ENCODE measurements at places on chromosomes 4 and X.

GRCh38 chrX:129235903-129236302 lies 287.4 kb downstream of the SMARCA1 start:
- DNase-seq = no peak

DNA sequence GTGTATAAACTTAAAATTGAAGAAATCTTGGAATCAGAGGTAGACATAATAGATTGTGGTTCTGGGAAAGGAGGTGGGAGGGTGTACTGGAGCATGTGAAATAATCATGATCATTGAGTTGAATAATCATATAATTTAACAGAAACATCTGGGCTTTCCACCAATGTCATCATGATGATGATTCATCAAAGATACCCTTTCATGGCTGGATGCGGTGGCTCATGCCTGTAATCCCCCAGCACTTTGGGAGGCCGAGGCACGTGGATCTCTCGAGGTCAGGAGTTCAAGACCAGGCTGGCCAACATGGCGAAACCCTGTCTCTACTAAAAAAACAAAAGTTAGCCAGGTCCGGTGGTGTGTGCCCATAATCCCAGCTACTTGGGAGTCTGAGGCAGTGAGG lies 6.7 kb upstream of the RUFY3 start:
- DNase-seq = no peak

DNA sequence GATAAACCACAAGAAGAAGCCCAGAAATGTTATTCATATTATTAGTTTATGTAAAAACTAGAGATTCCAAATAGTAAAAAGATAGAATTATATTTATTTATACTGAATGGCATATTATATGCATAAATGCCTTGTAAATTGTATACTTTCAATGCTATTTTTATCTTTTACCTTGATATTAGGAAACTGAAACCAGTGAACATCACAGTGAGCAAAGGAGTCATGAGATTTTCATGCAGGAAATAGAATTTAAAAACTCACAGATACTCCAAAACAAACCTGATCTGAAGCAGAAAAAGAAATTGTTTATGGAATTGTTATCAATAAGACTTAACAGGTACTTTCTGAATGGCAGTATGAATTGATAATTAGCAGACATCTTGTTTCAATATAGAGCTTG lies 207.3 kb upstream of the CENPE start:
- no peak for DNase-seq

DNA sequence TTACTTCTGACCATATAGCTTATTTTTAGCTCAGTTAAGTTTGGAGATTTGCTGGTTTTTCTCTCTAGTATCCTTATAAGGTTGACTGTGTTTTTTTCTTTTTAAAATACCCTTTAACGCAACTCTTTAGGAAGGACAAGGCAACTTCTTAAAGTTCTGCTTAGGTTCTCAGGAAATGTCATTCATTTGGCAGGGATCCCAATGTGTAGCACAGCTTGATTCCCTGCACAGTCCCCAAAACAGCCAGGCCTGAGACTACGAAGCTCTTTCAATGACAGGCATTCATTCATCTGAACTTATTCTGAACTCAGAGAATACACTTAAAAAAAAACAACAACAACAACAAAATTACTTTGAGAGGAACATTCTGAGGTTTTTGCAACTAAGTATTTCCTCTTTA lies 1765.8 kb downstream of the PCDH7 start:
- DNase-seq = no peak

- no peak for DNase-seq
Measured at GRCh38 chr4:112138538-112138937, 6.7 kb upstream of the FAM241A start.

DNA sequence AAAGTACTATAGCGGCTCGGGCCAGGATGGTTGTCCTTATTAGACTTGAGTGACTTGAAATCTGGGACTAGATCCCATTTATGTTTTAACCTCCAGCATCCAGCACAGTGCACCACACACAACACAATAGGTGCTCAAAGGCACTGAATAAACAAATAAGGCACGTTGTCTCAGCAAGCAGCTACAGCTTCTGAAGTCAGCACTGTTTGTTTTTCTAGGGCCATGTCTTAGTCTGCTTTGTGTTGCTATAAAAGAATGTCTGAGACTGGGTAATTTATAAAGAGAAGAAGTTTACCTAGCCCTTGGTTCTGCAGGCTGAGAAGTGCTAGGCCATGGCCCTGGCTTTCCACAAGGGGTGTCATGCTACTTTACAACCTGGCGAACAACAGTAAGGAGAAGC lies 102.1 kb upstream of the LNX1 start:
- DNase-seq = no peak

- DNase-seq = no peak
Measured at GRCh38 chr4:16250661-16251365, 24.5 kb upstream of the TAPT1 start.

DNA sequence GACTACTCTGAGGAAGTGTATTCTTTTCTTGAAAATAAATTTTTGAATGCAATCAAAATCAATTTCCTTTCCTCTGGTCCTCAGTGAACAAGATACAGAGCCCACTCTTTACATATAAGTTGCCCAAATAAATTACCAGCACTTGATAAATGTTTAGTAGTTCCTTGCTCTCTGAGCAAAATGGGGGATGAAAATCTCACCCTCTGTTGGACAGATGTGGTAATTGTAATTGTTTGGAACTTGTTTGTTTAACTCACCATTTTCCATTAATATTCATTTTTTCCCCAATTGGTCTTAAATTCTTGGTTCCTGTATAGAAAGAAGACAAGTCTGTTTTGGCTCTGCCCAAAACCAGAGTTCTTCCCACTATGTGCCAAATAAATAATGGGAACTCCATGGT lies 146.3 kb downstream of the LDB2 start:
- DNase-seq = no peak

DNA sequence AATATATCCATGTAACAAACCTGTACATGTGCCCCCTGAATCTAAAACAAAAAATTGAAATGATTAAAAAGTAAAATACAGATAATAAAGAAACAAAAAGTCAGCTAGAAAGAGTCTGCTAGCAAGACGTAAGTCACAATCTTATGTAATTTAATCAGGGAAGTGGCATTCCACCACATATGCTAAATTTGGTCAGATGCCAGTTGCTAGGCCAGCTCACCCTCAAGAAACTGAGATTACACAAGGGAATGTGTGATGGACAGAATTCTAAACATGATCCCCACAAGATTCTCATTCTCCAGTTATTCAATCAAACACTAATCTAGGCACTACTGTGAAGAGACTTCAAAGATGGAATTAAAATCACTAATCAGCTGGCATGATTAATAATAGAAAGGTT lies 689.3 kb downstream of the CENPC start:
- peak; percentile 29 for DNase-seq

DNA sequence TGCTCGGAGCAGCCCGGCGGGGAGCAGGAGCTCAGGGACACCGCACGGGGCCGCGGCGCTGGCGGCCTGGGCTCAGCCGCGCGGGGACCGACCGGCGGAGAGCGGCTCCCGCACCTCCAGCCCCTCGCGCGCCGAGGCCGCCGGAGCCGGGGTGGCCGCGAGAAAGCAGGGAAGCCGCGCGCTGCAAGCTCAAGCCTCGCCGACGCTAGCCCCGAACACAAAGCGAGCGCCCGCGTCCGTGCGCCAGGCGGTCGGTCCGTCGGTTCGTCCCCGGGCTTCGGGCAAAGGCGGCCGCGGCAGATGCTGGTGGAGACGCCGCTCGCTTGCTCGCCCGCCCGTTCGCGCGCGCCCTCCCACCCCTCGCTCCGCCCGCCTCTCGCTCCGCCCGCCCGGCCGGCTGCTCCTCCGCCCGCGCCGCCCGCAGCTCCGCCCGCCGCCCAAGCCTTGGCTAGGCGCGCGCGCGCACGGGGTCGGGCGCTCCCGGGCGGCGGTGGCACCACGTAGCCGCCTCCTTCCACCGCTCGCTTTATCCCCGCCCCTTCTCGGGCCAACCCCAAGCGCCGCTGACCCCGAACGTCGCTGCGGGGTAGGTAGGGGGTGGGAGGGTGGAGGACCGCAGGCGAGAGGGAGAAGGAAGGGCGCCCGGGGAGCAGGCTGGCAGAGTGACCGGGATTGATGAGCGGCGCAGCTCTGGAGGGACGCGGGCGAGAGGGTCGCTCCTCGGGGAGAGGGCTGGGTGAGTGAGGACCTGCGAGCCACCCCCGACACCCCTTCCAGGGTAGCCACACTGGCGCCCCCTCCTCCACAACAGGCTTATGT lies at the start of gene TSPAN5:
TSS of gene TSPAN5 (minus strand) at position 325 of the 819 bp plus-strand sequence.
- DNase-seq = peak; percentile 70

DNA sequence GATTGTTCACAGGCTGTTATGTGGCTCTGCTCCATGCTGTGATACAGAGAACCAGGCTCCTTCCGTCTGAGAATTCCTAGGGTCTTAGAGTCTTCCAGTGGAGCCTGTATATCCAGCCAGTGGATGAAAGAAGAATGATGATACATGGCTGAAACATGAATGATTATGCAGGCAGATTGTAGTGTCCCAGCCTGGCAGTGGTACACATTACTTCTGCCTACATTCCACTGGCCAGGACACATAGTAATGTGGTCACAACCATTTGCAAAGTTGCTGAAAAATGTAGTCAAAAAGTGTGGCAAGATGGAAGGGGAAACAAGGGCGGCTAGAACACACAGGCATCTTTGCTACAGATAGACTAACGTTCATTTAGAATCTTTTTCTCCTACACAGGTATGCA lies 4.5 kb upstream of the GBA3 start:
- peak; percentile 4 for DNase-seq

GRCh38 chrX:53072418-53073114 lies 9.6 kb upstream of the TSPYL2 start:
- no peak for DNase-seq

DNA sequence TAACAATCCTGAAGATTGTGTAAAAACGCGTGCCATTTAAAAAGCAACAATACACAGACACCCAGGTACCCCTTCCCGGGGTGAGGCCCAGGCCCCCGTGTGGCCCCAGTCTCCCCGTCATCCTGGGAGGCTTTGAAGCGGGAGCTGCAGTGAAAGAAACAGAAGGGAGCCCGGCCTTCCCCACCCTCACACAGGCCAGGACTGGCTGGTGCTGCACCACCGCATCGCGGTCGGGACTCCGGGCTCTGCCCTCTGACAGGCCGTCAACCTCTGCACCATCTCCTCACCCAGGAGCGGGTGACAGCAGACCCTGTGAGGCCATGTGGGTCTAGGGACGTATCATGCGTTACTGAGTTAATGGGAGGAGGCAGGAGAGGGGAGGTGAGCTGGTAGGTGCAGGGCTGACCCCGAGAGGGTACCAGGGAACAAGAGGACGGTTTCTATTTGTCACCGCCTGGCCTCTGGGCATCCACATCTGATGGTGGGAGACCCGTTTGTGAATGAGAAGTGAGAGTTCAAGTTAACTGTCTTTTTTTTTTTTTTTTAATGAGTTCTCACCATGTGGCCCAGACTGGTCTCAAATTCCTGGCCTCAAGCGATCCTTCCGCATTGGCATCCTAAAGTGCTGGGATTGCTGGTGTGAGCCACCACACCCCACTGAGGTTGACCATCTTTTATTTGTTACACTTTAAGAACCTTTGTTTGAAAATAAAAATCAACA lies 27.3 kb downstream of the PIGG start:
- DNase-seq = no peak

- no peak for DNase-seq
Measured at GRCh38 chrX:46730765-46731164, 28.2 kb downstream of the SLC9A7 start.

DNA sequence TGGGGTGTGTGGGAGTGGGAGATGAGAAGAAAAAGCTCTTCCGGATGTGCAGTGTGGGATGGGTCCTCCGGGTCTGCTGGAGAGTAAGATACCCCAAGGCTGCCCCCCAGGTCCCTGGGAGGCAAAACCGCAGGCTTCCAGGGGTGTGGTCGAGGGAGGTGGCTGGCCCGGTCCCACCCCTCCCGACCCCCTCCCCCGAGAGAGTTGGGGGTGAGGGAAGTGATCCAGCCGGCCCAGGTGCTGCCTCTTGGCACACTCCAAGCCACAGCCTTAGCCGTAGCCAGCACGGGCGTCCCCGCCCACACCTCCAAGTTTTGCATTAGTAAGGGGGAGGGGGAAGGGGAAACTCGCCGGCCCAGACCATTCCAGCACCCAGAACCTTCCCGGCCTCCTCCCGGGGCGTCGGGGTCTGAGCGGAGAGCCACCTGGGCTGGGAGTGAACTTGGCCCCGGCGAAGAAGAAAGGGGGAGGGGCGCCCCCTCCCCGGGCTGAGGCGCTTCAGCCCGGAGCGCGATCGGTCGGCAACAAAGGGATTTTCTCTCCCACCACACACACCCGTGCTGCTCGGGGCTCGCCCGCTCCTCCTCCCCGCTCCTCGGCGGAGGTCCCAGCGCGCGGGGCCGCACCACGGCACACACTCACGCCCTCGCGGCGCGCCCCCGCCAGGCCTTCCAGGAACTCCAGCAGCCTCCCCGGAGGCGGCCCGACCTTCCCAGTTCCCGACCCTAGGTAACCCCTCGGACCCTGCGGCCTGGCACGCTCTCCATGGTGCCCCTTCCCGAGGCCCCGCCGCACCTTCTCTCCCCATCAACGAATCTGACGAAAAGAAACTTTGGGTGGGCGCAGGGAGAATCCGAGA lies 14.4 kb downstream of the BCOR start:
- DNase-seq = no peak

DNA sequence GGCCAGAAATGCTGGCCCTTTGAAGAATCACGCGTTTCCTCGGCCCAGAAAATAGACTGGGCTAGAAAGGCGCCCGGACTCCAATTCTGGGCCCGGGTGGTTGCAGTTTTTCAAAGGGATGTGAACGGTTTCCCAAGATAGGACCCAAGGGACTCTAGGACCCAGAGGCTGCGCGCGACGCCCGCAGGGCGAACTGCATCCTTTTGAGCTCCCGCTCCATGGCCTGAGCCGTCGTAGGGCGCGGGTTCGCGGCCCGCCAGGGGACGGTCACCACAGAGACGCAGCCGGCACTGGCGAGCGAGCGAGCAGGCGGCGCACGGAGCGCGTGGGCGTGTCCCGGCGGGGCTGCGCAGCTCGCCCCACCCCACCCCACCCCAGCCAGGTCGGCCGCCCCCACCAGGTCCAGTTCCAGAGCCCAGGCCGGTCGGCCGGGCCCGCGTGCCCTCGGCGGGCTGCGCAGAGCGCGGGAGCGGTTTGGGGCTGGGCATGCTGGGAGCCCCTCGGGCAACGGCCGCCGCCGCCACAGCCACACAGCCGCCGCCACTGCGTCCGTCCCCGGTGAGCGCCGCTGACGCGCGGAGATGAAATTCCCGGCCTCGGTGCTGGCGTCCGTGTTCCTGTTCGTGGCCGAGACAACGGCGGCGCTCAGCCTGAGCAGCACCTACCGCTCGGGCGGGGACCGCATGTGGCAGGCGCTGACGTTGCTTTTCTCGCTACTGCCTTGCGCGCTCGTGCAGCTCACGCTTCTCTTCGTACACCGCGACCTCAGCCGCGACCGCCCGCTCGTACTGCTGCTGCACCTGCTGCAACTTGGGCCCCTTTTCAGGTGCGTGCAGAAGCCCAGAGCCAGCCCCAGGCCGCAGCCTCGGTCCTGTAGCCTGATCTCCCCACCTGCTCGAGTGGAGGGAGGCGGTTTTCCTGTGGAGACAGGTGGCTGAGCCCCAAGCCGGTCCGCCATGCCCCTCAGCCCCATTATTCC lies at the start of gene XK:
TSS of gene XK (plus strand) at position 411 of the 979 bp plus-strand sequence. CDS start at position 582, 171 bp downstream.
- DNase-seq = peak; percentile 68

Measured in RKO (cell line).